Esophagus squamous epithelium (tissue), 5 donors: ENCODE measurements at places on chromosomes 7 and 10. TPM values are rescaled to one million over a fixed set of nuclear protein-coding genes. Genes with fewer than 3 reads are reported as not detected.

- H3K4me1 ChIP-seq, result peaks cover 4% of the 10 kb centered on the region
- H3K27ac ChIP-seq, result no peak overlapping the region
- H3K27me3 ChIP-seq, result no peaks in the 10 kb centered on the region
Measured at GRCh38 chr7:118214833-118215182, 9.7 kb upstream of the ANKRD7 start.

DNA sequence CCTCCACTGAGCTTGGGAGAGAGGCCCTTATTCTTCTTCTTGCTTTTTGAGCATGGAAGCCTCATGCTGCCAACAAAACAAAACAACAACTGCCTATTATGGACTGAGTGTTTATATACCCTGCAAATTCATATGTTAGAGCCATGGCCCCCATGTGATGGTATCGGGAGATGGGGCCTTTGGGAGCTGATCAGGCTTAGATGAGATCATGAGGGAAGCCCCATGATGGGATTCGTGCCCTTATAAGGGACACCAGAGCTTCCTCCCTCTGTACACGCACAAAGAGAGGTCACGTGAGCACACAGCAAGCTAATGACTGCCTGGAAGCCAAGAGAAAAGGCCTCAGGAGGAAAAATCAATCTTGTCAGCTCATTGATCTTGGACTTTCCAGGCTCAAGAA is 235.0 kb downstream of the FANK1 start:
- no peak overlapping the region for H3K27ac ChIP-seq
- H3K27me3 ChIP-seq, result no peaks in the 10 kb centered on the region
- H3K4me1 ChIP-seq, result no peaks in the 10 kb centered on the region
- no peak overlapping the region for H3K4me3 ChIP-seq

DNA sequence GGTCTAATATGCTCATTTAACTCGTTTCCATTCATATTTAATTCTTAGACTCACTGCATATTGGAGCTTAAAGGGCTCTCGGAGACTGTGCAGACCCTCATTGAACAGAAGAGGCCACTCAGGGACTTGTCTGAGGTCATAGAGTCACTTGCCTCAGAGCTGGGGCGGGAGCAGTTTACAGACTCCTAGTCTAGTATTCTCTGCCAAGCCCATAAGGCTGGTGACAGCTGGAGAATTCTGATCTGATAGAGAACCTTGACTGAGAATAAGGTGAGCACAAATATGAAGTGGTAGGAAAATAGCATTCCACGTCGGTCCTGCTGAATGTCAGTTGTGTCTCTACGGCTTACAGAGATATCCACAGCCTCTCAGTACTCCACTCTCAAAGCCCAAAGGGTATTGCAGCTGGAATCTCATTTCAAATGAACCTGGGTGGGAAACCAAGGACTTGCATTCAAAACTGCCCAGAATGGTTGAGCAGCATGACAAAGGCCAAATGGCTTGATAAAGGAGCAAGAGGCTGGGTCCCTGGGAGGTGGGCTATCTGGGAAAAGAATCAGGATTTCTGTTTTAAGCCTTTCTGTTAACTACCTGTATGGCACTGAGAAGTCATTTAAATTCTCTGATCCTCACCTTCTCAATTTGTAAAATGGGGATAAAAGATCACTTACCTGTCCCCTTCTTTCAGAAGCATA is 283.2 kb downstream of the SORCS3 start:
- H3K4me3 ChIP-seq, result no peak overlapping the region
- no peak overlapping the region for H3K27ac ChIP-seq
- H3K27me3 ChIP-seq, result no peaks in the 10 kb centered on the region
- no peaks in the 10 kb centered on the region for H3K36me3 ChIP-seq
- no peaks in the 10 kb centered on the region for H3K4me1 ChIP-seq
- DNase-seq, result no peak

DNA sequence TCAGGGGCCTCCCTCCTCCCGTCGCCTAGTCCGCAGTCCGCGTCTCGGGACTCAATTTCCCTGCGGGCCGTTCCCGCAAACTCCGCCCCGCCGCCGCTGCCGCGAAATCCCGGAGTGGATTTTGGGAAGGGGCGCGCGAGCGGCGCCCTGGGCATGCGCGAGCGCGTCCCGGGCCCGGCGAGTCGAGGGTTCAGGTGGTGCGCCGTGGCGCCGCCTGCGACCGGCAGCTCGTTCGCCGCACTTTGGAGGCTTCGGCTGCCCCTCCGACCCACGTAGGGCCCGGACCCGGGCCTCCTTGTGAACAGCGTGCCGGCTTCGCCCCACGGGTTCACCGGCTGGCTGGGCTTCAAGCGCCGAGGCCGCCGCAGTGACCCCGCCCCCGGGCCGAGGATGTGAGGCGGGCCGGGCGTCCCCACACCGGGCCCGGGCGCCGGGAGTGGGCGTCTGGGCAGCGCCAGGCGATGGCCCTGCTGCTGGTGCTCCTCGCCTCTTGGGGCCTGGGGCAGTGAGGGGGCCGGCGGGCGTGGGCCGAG is at the start of gene PLEKHA8:
Gene PLEKHA8 (plus strand): TSS at position 197 of the 533 bp plus-strand sequence. CDS start 351 bp downstream, outside the sequence.
- no peaks in the 10 kb centered on the region for H3K36me3 ChIP-seq
- H3K4me1 ChIP-seq, result peaks cover 22% of the 10 kb centered on the region
- peak within 1 kb of the TSS; percentile 94 for H3K4me3 ChIP-seq

Gene ITIH5
- total RNA-seq, result 3.2 TPM

- no peak for DNase-seq
- H3K4me3 ChIP-seq, result no peak overlapping the region
- no peaks in the 10 kb centered on the region for H3K4me1 ChIP-seq
- no peak overlapping the region for H3K27ac ChIP-seq
Measured at GRCh38 chr7:147944321-147944720, 646.2 kb upstream of the C7orf33 start.

Gene HEPACAM2
- not detected for total RNA-seq
